ENCODE measurements at places on chromosomes 6 and 20. TPM values are rescaled to one million over a fixed set of nuclear protein-coding genes. Genes with fewer than 3 reads are reported as not detected.

DNA sequence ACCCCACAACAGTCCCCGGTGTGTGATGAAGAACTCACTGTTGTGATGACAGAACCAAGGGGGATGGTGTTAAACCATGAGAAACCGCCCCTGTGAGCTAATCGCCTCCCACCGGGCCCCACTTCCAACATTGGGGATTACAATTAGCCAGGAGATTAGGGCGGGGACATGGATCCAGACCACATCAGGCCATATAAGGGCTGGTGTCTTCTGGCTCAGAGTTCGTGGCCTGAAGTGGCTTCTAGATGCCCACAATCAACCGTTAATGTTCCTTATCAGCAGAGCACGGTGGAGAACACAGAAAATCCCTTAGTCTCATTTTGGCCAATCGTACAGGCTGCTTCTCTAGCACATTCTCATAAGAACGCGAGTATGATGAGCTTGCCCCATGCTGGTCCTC, 10.9 kb upstream of the MAS1 start:
- DNase-seq: no peak

- peak; percentile 54 for DNase-seq
Observed at GRCh38 chr6:106117579-106117978, 31.4 kb downstream of the PRDM1 start.

DNA sequence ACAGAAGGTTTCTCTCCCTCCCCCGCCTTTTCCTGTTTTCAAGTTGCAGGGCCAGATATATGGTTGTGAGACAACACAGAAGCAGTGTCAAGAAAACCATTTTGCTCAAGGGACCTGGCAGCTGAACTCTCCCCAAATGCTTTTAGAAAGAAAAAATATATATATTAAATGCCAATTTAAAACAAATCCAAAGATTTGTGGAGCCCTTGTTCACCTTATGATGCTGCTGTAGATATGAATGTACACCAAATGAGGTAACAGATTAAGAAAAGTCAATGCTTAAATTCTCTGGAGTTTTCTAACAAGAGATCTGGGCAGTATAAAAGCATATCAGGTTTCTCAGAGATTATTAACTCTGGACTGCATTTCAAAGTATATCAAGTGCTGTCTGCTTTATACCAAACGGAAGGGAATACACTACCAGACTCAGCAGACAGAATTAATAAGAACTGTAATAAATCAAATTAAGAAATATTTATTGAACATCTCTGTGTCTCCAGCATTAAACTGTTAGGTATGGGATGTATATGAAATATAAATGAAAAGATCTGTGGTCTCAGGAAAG, 357.5 kb downstream of the HDGFL1 start:
- DNase-seq: no peak

DNA sequence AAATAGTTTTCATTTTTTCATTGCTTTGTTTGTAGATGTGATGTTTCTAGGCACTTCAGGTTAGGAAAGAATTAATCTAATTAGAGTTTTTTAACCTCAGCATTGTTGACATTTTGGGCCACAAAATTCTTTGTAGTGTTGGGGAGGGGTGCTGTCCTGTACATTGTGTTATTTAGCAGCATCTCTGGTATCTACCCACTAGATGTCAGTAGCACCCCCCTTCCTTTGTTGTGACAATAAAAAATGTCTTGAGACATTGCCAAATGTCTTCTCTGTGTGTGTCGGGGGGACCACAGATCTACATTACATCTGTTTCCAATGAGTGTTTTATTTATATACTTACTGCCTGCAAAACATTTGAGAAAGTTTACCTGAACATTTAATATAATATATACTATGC, 45.6 kb downstream of the EYA4 start:
- no peak for DNase-seq

- DNase-seq: no peak
Observed at GRCh38 chr6:43229803-43230620, 731 bp upstream of the DNPH1 start.

DNA sequence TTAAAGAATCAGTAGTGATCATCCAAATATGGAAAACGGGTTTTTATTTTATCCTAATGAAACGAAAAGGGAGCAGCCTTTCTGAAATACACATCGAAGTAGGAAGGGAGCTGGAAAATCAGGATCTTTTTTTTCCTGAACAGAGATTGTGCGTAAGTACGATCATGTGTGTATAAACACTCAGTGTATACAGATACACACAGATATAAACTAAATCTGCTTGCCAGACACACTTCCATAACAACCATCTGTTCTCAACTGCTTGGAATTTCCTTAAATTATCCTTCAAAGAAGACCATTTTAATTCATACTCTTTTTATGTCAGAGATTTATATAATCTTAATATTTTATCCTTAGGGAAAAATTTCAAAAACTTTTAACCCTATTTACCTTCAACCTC, 110.7 kb downstream of the CHD6 start:
- DNase-seq: no peak

The SEL1L2 gene
- not detected for total RNA-seq

GRCh38 chr6:116695401-116695800, 14.4 kb downstream of the KPNA5 start:
- no peak for DNase-seq

The EPPIN gene
- not detected for total RNA-seq

Measured in hematopoietic multipotent progenitor cell (in vitro differentiated cells).